ENCODE measurements at places on chromosomes 5 and 9.

DNA sequence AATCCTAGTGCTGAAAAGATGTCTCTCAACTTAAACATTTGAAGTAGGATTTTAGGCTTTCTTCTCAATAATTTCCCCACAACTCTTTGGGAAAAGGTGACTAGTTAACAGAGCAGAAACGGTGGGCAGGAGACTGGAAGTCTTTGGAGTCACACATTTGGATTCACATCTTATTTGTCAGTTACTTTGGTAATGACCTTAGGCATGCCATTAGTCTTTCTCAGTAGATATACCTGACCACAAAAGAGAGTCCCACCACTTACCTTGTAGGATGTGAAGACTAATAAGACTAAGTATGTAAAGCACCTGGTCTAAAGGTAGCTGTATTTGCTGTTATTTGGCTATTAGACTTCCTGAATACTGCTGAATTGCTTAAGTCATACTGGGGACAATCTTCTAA is 35.4 kb downstream of the DAP start:
- DNase-seq, result no peak

- DNase-seq, result no peak
Measured at GRCh38 chr5:124741711-124742496, 4.5 kb downstream of the ZNF608 start.

DNA sequence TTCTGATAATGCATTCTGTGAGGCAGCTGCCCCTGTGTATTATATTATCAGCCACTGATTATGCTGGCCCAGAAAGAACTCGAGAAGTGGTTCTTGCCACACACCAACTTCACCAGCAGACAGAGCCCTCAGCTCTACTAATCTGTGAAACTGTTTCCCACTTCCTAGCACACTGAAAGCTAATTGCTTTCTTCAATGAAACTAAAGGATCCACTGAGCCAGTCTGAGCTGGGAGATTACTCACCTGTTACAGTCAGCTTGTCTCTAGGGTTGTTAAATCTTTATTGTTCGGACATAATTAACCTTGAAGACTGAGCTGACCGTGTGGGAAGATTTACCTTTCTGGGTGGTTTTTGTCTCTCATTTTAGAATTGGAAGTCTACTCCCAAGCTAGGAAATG is 263.2 kb downstream of the KCTD16 start:
- DNase-seq, result no peak

DNA sequence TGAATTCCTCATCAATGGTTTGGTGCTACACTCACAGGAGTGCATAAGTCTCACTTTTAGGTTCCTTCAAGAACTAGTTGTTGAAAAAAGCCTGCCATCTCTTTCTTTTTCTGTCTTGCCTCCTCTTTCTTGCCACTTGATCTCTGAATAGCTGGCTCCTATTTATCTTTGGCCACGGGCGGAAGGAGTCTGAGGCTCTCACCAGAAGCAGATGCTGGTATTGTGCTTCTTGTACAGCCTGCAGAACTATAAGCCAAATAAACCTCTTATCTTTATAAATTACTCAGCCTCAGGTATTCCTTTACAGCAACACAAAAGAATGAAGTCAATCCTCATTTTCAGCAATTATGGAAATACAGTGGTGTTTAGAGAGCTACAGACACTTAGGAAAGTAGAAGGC is 247.1 kb upstream of the PRR16 start:
- DNase-seq, result no peak

- DNase-seq, result no peak
Measured at GRCh38 chr5:181235689-181236366, 7.9 kb downstream of the RACK1 start.

DNA sequence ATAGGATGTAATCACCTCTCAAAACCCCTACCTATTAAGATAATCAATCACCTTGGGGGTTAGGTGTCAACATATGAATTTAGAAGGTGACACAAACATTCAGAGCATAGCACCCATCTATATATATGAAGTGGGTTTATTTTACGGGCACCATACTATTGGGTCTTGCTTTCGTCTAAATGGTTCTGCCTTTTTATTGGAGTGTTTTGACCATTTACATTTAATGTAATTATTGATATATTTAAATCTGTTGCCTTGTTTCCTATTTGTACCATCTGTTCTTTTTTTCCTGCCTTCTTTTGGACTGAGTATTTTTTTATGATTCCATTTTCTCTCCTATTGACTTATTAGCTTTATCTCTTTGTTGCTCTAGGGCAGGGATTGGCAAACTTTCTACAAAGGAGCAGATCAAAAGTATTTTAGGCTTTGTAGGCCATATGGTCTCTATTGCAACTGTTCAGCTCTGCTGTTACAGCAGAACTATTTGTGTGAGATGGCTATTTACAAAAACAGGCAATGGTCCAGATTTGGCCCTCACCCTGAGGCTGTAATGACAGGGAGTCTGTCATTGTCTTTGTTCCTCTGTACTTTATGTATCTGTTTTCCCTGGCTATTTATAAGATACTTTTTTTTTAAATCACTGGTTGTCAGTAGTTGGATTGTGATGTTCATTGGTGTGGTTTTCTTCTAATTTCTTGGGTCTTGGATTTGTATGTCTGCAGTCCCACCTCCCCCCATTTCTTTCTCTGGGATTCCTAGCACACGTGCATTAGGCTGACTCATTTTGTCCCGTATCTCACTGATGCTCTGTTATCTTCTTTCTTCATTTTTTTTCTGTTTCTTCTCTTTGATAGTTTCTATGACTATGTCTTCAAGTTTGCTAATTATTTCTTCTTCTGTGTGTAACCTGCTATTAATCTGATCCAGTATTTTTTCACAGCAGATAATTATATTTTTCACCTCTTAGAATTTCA is 127.1 kb downstream of the DAB2IP start:
- DNase-seq, result no peak

- DNase-seq, result no peak
Measured at GRCh38 chr5:148020257-148020988, 43.4 kb upstream of the SPINK5 start.

DNA sequence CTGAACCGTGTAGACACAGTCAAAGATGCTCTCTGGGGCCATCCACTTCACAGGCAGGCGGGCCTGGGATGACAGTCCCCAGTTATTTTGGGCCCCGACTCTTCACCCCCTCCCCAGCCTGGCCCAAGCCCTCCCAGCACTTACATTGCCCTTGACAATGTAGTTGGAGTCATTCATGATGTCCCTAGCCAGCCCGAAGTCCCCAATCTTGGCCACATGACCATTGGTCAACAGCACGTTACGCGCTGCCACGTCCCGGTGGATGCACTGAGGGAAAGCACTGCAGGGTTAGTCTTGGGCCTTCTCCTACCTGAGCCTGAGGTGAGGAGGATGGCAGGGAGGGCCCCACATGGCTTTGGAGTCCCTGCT is 30.3 kb downstream of the CSF1R start:
- DNase-seq, result no peak

GRCh38 chr5:68802430-68802829 is 291.4 kb upstream of the SLC30A5 start:
- no peak for DNase-seq

DNA sequence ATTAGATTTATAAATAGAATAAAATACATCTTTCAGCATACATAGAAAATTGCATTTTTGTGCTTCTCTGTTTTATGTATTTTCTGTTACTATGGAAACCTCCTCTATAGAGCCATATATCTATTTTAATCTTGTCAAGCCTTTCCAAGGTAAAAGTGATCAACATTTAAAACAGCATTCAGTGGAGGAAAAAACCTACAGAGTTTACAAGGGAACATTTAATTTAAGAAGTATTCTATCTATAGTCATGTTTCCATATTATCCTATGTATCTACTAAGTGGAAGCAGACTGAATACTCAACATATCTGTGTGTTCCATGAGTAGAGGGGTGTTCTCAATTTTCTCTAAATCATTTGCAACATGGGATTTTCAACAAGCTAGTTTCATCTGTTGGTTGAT is 791.4 kb downstream of the CDH18 start:
- no peak for DNase-seq

DNA sequence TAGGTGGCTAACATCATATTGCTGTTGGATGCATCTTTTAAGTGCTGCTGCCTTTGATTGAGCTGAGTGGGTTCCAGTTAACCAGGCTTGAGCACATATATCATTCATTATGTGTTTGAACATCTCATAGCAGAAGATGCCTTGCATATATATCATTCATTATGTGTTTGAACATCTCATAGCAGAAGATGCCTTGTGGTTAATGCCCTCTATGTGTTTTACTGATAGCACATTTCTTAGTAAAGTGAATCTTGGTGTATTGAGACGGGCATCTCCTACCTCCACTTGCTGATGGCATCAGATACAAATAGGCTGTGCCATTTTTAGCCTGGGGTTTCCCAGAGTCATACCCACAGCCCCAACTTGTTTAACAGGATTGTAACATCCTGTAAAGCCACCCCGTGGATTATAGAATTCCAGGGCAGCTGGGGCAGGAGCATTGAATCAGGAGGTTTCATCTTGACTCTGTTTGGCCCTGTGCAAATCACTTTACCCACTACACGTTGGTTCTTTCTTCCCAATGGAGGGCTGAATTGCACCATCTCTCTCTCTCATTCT is 26.5 kb downstream of the MTAP start:
- no peak for DNase-seq

GRCh38 chr5:156655732-156656131 is 194.4 kb upstream of the PPP1R2B start:
- no peak for DNase-seq

DNA sequence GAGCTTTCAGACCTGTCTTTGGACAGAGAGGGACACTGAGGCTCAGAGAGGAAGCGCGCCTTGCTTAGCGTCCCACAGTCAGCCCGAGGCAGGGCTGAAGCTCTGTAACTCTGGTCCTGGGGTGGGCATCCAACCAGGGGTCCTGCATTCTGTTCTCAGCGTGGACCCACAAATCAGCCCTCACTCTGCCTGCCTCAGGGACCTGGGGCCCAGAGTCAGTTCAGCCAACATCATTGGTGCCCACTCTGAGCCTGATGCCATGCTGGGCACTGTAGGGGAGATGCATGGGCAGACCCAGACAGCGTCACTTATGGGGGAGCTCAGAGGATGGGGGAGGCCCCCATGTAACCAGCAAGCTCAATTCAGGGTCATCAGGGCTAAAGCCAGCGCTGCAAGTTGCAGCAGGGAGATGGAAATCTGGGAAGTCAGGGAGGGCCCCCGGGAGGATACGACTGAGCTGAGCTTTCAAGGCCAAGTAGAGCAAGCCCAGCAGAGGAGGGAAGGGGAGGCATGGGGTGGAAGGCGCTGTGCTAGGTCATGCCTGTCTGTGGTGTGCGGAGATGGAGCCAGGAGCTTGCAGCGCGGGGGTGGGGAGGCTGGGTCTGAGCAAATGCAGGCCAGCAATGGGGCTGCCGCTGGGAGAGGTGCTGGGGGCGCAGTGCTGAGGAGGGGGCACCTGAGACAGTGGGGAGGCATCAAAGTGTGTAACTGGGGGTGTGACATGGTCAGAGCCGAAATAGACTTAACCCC is 21.1 kb downstream of the CORO2A start:
- no peak for DNase-seq

DNA sequence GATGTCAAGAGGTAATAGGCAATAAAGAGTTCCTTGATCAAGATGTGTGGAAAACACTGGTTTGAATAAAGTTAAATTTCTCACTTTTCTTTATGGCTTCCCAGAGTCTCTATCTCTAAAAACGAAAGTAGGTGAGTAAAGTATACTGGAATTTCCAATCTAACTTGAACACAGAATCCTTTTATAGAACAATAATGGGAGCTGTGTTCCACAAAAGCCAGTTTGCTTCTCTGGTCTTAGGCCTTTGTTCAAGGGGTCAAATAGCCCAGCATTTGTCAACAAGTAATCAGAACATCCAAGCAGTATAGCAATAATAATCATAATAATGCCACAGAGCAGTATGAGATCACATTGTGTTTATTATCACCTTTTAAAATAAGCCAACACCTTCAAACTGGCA is 20.2 kb downstream of the ATP10B start:
- no peak for DNase-seq

GRCh38 chr5:36815871-36816270 is 60.7 kb upstream of the NIPBL start:
- no peak for DNase-seq

- DNase-seq, result no peak
Measured at GRCh38 chr9:96522366-96522765, 72.4 kb downstream of the HABP4 start.

DNA sequence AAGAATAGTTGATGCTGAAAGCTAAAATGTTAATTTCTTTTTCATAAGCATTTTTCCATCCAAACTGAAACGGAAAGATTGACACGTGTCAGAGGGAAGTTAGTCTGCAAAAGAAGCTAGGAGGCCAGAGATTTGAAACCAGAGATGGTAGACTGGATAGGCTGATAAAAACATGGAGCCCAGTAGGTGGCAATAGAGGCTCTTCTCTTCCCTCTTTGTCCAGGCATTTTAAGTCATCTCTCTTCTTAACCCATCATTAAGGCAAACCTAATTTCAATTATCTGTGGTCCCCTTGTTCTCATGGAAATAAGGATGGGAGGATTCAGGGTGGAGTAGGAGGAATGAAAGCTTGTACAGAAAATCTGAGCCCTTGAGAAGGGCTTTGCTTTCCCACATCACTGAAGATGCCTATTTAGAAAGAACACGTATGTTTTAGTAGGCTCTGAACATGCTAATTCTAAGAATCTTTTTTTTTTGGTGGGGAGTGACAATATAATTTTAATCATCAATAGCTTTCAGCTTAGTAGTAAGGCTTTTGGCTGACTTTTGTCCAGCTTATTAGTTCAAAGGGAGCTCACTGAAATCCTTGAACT is 66.6 kb downstream of the ZNF474 start:
- DNase-seq, result no peak

GRCh38 chr9:19085295-19085694 is 17.4 kb downstream of the HAUS6 start:
- DNase-seq, result peak; percentile 47

- DNase-seq, result no peak
Measured at GRCh38 chr5:136424835-136425584, 59.7 kb upstream of the TRPC7 start.

All from naive thymus-derived CD8-positive, alpha-beta T cell (primary cell).